ENCODE measurements at places on chromosomes 3 and 15.

DNA sequence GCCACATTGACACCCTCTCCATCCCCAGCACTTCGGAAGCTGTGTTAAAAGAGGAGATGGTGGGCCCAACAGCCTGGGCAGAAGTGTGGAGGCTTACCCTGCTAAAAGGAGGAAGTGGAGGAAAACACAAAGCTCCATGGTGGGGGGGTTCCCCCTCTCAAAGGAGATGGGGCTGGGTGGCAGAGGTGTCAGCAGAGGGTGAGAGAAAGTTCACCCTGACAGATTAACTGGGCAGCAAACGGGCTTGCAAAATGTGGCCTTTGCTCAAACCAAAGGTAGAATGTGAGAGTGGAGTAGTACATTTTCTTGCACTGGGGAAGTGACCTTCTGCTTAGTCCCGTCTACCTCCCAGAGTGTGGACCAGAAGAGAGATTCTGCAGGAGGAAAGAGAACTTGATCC, 44.7 kb downstream of the MYO1E start:
- DNase-seq = no peak

DNA sequence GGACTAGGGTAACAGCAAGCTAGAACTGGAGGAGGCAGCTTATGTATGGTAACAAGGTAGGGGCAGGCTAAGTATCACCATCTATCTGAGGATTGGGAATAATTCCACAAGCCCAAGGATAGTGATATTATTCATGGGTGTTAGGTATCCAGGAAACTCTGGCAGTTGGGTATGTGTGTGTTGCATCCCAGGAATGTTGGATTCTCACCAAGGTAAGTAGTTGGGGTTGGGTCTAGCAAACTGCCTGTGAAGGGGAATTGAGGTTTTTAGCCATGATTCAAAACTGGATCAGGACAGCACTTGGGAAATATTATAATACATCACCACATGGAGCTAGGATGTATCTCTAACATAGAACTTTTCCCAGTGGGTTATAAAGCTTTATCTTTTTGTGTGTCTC, 626.4 kb upstream of the GOLIM4 start:
- DNase-seq = no peak

GRCh38 chr3:1798711-1799405, 299.8 kb upstream of the CNTN4 start:
- no peak for DNase-seq

DNA sequence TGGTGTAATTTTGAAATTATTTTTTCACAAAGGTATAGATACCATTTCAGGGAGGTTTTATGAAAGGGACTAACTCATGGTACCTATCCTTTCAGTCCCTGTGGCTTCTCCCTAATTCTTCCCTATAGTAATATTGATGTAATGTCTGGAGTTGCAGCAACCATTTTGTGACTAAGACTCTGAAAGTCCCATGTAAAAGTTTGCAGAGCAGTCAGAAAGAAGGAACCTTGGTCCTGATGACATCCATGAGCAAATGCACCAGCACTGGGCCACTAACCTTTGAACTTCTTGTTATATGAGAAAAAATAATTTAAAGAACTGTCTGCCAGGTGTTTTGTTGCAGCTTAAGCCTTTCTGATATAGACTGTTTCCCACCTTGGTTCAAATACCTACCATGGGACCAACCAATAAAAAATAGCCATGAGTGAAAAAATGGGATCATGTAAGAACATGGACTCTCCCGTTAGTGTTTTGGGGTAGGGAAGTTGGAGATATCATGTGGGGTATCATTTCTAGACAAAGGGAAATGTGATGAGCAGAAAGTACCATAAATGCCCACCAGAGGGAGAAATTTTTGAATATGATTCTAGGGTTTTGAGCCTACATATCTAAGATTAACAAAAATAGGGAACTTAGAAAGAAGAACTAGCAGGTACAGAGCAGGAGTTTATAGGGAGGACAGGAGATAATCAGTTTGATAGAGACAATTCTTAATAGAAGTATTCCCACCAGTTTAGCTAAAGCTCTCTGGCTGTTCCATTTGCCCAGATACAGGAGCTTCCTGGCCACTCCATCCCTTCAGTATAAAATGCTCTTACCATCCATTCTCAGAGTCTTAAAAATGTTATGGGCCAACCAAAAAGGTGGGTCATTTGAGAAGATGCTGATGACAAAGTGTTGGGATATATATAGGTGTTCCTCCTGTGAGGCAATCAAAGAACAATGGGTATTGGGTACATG, 3.4 kb upstream of the CPOX start:
- DNase-seq = no peak

DNA sequence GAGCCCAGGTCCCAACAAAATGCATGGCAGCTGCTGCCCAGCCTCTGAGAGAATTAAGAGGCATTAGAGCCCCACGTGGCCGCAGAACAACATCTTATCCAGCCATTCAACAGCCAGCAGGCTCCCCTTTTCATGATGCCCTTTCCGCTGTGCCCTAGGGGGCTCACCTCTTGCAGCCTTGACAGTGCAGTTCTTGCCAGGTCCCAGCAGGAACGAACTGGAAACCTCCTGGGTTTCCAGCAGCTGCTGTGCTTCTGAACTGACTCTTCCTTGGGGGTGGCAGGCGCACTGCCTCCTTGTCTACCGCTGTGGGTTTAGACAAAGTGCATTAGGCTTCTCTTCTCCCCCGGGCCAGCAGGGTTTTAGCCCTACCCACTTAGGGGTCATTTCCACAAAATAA, 85.2 kb downstream of the FAM174B start:
- DNase-seq = no peak

- DNase-seq = no peak
Observed at GRCh38 chr3:171871392-171872274, 28.5 kb downstream of the TMEM212 start.

DNA sequence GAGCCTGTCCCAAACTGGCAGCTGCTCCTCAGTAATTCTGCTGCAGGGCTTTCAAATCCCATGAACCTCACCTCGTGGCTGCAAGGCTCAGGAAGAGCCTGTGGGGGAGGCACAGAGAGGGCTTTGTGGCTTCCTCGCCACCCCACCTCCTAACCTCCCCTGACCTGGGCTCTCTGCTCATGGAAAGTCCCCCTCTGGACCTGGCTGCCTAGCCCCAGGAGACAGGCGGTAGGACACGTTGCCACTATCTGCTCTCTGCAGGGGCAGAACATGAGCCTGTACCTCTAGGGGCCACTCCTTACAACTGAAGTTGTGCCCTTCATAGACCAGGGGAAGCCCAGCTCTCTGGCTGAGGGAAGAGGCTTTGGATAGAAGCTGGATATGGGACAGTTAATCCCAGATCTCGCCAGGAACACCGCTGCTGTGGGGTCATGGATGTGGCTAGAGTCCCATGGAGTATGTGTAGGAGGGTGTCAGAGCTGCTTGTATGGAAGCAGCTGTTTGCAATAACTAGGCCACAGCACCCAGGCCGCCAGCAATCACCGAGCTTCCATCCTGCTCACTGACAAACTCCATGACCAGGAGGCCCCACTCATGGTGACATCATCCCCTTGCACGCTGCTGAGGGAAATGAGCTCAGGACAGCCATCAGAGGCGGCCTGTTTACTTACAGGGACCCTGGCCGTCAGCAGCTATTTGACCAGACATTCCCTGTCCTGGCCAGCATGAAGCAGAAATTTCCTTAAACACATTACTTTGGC, 34.0 kb upstream of the CILP start:
- no peak for DNase-seq

- no peak for DNase-seq
Observed at GRCh38 chr3:98743071-98743470, 20.1 kb upstream of the ST3GAL6 start.

DNA sequence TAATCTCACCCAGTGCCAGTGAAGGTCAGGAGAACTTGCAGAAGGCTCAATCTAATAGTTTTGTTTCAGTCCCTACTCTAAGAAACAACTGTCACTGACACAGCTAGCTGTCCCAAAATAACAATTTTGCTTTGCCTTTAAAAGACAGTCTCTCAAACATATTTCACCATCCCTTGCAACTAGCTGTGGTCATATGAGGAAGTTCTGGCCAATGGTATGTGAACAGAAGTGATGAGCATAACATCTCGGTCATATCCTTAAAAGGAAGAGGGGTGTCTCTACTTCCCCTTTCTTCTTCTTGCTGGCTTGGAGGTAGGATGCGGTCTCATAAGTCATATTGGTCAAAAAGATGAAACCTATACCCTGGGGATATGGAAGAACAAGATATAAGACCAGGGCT, 198.1 kb downstream of the NEK10 start:
- no peak for DNase-seq

DNA sequence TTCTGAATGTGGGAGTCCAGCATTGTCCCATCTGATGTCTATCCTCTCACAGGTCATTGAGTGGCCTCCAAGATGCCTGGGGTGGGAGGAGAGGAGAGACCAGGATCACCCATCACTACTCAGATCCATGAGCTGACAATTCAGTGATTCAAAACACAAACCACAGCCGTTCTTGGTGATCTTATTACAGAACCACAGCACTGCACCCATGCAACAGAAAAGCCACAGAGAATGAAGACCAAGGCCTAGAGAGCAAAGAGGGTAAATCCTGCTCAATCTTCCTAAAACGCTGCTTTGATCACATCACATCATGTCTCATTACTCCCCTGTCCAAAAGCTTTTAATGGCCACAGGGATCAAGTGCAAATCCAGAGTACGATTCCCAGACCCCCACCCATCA, 23.5 kb downstream of the ANP32A start:
- no peak for DNase-seq

DNA sequence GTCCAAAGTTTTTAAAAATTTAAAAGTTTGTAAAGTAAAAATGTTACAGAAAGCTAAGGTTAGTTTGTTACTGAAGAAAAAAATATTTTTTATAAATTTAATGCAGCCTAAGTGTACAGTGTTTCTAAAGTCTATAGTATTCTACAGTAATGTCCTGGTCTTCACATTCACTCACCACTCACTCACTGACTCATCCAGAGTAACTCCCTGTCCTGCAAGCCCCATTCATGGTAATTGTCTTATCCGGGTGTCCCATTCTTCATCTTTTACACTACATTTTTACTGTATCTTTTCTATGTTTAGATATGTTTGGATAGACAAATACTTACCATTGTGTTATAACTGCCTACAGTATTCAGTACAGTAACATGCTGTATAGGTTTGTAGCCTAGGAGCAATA, 36.7 kb upstream of the ATP10A start:
- no peak for DNase-seq

- DNase-seq = no peak
Observed at GRCh38 chr3:113213896-113214587, 2.7 kb downstream of the BOC start.

GRCh38 chr3:189337673-189338091, 165.9 kb downstream of the TPRG1 start:
- no peak for DNase-seq

DNA sequence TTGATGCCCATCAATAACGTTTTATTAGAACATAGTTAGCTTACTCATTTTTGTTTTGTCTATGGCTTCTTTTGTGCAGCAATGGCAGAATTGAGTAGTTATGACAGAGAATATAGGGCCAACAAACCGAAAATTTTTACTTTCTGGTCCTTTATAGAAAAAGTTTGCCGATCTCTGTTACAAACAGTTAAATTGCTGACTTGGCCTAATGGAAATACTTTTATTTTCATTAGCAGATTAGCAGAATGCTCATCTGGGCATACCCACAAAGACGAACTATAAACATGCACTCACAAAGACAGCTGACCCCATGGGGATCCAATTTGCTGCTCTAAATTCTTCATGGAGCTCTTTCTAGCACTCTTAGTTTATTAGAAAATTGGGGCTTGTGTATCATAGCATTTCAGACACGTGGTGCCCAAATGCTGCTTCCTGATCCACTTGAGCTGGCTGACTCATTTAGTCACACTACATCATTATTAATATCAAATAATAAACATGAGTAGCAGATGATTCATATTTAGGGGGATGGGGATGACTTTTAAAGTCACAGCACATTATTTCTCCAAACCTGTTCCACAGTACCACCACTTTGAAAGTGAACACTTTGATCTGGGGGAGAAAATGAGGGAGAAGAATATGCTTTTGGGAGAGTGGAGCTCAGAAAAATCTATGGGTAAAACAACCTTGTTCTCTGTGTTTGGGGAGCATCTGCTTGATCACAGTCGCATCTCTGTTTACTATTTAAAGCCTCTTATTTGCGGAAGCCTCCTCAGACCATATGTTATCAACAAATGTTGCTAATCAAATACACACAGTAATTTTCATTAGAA, 228.1 kb upstream of the FEZF2 start:
- DNase-seq = no peak

- DNase-seq = no peak
Observed at GRCh38 chr3:168645180-168645579, 549.5 kb upstream of the GOLIM4 start.

- no peak for DNase-seq
Observed at GRCh38 chr15:98143116-98143515, 182.6 kb downstream of the ARRDC4 start.

DNA sequence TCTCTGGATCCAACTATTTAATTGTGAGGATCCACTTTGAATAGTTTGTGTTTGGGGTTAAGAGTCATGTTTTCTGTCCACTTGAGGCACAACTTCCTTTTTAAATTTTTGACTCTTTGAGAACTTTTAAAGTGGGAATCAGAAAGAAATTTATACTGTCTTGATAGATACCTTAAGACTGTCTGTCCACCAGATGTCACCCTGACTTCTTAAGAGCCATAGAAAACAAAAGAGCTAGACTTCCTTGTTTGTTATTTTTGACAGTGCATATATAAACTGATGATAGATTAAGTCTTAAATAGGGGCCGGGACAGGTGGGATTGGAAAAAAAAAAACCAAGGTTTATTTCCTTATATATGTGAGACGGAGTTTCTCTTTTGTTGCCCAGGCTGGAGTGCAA, 52.1 kb upstream of the WDR72 start:
- no peak for DNase-seq

- DNase-seq = no peak
Observed at GRCh38 chr15:23881291-23881690, 194.2 kb upstream of the NDN start.

- DNase-seq = no peak
Observed at GRCh38 chr3:8236264-8236663, 265.4 kb upstream of the LMCD1 start.

GRCh38 chr15:63288778-63289378, 11.5 kb downstream of the APH1B start:
- no peak for DNase-seq

GRCh38 chr3:105195260-105195659, 171.4 kb upstream of the ALCAM start:
- no peak for DNase-seq

DNA sequence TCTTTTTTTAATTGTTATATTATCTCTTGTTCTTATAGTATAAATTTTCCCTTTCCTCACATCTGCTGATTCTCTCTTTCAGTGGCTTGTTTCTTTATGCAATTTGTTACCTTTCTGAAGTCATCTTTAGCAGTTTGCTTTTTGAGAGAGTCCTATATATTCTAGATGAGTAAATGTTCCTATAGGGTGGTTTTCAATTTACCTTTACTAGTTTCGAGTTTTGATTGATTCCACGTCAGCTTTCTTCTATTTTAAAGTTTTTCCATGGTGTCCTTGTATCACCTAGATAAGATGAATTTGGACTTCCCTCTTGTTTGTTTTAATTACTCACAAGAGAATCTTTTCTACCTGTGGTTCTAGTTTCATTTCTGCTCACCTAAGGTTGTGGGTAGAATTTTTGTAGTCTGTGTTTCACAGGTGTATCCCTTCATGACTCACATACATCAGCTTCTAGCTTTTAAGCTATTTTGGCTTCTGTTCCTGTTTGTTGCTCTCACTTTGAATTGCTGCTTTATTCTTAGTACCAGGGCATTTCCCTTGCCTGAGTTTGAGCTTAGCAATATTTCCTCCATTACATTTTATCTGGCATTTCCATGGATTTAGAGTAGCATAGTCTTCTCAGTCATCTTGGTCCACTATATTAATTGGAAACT, 6.4 kb downstream of the TEX9 start:
- DNase-seq = no peak

- no peak for DNase-seq
Observed at GRCh38 chr15:42688301-42688700, 48.6 kb downstream of the CDAN1 start.

GRCh38 chr3:29153811-29154210, 127.1 kb upstream of the RBMS3 start:
- DNase-seq = no peak
